GM03348 (cell line): ENCODE measurements at places on chromosomes 1 and 21.

DNA sequence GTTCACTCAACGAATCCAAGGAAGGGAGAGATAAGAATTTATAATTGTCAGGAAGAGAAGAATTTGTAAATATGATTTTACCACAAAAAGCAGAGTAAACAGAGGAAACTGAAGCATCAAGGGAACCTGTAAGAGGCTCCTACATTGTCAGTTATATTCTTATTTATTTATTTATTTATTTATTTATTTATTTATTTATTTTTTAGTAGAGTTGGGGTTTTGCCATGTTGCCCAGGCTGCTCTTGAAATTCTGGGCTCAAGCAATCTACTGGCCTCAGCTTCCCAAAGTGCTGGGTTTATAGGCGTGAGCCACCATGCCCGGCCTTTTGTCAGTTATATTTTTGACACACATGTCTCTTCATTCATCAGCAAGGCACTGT is 47.1 kb downstream of the FCRL3 start:
- DNase-seq = no peak

GRCh38 chr1:116993286-116993685 is 8.3 kb upstream of the CD101 start:
- no peak for DNase-seq

DNA sequence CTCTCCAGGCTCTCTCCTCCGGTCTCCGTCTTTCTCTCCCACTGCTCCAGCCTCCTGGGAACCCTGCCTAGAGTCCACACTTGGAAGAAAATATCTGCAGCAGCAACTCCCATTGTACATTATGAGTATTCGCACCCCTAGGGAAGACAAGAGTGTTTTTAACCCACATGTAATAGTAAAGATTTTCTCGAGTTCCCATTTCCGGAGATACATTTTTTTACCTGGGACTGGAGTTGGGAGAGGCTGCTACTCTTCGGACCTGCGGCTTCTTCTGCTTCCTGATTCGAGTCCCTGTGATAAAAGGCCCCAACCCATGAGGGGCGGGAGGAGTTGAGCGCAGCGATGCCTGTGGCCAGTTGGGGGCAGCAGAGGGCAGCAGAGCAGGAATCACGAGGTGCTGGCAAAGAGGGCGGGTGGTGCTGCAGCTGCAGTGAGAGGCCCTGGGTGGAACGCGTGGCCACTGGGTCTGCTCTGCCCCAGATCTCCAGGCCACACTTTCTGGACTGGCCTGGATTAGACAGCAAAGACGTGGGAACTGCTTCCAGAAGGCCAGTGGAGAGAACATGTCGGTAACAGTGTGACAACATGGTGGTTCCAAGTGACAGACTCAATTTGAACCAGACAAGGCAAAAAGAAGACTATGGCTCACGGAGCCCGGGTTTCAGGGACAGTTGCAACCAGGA is 221.0 kb upstream of the CSF3R start:
- DNase-seq = peak; percentile 87

- no peak for DNase-seq
Measured at GRCh38 chr1:161511018-161511755, 5.9 kb downstream of the FCGR2A start.

DNA sequence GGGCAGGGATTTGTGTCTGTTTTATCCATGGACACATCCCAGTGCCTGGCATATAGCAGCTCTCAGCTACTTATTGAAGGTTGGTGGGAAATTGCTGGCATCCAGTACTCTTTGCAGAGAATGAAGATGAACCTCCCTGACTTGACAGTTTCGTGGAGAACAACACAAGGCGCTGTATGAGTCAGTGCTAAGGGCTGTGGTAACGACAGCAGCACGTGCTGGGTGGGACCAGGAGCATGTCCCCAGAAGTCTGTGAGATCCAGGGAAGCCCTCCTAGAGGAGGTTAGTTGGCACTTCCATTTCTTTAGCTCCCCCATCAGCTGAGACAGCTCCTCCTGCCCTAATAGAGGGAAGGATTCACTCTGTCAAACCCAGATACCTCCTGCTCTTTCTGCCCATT is 25.9 kb upstream of the IL19 start:
- no peak for DNase-seq

GRCh38 chr1:19445417-19446342 is 39.7 kb downstream of the CAPZB start:
- peak; percentile 55 for DNase-seq

DNA sequence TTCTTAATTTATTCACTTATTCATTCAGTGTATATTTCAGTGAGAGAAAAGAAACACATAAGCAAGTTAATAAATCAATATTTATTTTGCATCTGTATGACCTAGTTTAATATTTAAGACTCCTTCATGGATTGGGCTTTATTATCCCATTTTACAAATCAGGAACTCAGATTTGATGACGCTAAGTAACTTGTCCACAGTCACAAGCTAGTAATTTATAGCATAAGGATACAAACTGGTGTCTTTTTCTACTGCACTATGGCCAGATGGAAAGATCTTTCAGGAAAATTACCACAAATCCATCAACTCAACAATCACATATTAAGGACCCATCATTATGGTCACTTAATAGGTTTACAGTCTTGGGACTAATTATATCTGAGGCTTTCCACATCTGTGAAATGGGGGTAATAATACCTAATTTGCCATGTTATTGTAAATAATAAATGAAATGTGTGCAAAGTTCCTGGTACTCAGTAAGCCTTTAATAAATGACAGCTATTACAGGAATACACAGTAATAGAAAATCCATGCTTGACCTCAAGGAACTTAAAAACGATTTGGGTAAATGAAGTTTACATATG is 13.3 kb downstream of the CDKN2C start:
- DNase-seq = no peak

DNA sequence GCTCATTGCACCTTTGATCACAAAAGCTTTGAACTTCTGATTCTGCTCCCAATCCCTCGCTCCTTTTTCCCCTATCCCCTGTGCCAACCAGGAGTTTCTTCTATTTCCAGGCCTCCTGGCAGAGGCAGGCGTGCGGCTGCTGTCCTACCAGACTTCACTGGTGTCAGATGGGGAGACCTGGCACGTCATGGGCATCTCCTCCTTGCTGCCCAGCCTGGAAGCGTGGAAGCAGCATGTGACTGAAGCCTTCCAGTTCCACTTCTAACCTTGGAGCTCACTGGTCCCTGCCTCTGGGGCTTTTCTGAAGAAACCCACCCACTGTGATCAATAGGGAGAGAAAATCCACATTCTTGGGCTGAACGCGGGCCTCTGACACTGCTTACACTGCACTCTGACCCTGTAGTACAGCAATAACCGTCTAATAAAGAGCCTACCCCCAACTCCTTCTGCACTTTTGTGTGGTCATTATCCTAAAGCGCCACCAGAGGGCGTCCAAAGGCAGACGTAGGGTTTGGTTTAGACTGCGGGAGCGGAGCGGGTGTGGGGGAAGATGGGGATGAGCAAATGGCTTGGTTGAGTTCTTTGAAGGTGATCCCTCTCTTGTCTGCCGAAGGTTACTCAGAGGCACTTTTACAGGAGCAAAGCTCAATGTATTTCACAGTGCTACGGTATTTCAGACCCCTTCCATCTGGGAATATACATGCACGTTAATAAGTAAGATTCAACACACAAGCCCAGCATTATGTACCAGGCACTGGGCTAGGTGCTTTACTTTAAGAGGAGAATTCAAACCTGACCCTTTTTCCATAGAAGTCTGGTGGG is 24.7 kb downstream of the HMGCS2 start:
- DNase-seq = peak; percentile 88

DNA sequence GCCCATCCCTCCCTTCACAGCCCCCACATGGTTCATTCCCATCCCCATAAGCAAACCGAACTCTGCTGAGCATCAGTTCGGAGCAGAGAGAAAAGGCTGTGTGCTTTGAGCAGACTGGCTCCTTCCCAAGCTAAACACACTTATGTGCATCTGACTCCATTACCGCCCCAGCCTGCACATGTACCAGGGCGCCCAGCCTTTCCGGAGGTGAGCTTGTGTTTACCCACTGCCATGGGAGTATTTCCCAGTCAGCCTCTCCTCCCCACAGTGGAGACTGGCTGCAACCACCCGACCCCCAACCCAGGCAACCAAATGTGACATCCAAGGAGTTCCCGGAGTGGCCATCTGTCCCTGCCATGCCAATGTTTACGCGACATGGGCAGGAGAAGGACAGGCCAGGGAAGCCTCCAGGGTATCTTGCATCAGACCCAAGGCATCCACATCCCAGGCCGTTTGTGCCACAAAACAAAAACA is 9.4 kb downstream of the TIAM1 start:
- DNase-seq = no peak

DNA sequence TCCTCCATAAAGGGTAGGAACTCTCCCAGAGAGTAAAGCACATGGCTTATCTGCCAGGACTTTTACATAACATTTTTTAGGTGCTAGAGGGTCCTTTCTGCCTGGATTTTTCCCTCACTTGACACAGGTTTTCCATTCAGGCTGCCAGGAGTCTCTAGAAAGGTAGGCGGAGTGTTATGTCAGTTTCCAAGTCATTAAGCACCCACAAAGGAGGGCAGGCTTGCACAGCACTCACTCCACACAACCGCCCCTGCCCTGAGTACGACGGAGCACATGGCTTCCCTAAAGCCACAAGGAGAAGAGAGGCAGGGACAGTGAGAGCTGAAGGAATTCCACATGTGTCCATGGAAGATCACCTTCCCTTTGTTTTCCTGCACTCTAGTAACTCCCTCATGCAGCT is 55.7 kb downstream of the CAPZB start:
- DNase-seq = no peak

DNA sequence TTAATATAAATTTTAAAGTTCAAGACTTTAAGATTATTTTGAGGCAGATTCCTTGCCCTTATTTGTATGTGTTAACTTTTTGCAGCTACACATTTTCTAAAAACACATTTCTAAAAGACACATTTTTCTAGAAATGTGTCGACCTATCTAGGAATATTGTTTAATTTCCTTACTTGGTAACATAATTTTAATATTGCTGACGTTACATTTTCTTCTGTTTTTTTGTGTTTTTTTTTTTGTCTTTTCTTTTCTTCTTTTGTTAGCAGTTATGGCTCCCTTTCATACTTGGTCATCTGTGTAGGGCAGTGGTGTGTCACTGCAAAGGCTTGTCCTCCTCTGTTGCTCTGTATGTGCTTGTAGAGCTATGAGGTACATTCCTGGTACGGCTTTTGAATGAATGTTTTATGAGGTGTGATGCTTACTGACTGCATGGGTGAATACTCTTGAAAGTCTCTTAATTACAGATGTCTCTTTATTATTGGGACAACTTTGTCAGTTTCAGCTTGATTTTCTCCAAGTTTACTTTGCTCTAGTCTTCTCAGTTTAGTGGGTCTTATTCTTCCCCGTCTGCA is 30.1 kb downstream of the LRRC8D start:
- no peak for DNase-seq

- DNase-seq = no peak
Measured at GRCh38 chr1:2018217-2019171, 651 bp upstream of the GABRD start.
